ENCODE measurements at places on chromosomes 13 and 19.

- no peak for DNase-seq
These were observed 15.3 kb upstream of the RPS15 start for GRCh38 chr19:1422943-1423342.

- peak; percentile 56 for DNase-seq
These were observed 18.6 kb downstream of the DEDD2 start for GRCh38 chr19:42198676-42199439.

- DNase-seq: no peak
These were observed 198.0 kb downstream of the PCDH17 start for GRCh38 chr13:57829496-57829895.

- no peak for DNase-seq
These were observed 22.8 kb downstream of the HIF3A start for GRCh38 chr19:46319613-46320012.

GRCh38 chr19:46347985-46348384, 1.1 kb downstream of the PPP5C start:
- no peak for DNase-seq

DNA sequence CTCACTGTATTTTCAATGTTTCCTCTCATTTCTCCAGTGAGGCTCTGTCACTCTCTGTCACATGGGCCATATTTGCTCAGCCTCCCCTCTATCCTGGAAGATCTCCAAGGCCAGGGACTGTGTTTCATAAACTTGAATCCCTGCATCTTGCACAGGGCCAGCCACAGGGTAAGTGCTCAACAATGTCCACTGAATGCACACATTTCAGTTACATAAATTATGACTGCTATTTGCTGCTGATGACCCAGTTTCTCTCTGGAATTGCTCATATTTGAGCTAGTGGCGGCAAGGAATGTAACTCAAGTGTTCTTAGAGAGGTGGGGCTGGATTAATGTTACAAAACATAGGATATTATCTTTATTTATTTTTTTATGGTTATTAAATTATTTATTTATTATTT, 6.1 kb downstream of the CLC start:
- DNase-seq: no peak

DNA sequence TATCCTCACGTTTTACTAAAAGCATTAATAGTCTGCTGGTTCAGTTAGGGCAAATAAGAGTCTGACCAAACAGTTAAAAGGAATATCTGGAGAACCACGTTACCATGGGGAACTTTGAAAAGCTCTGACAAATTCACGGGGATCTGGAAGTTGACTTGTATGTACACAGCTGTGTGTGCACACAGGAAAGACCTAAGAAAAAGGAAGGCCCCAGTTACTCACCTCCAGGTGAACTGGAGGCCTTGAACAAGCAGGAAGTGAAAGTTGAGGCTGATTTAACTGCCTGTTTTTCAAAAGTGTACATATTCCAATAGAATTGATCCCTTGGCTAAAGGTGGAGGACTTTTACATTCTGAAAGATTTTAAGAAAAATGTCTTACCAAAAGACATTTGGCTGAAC, 1891.6 kb upstream of the PCDH20 start:
- peak; percentile 48 for DNase-seq

- no peak for DNase-seq
These were observed 5.3 kb upstream of the SUCLA2 start for GRCh38 chr13:48006396-48006795.

DNA sequence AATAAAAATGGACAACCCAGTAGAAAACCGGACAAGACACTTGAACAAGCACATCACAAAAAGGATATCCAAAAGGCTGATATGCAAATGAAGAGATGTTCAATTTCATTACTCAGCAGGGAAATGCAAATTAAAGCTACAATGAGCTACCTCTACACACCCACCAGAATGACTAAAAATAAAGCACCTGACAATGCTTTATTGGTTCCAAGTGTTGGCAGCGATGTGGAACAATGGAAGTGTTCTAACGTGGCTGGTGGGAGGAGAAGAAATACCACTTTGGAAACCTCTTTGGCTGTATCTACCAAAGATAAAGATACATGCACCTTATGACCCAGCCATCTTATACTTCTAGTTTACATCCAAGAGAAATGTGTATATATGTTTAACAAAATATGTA, 3.7 kb upstream of the ACP7 start:
- DNase-seq: no peak

DNA sequence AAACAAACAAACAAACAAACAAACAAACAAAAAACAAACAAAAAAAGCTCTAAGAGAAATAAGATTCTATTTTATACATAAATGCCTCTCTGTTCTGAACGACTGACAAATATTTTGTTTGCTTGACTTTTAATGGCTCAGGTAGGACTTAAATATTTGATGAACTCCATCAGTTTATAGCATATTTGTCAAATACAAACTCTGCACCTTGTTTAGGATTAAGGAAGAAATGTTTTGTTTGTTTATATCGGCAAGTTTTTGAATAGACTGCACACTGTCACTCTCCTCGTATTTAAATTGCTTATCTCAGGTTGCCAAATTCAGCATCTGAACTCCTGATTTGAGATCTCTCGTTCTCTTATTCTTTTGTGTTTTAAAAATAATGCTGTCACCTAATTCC, 1499.7 kb upstream of the SLC10A2 start:
- no peak for DNase-seq

DNA sequence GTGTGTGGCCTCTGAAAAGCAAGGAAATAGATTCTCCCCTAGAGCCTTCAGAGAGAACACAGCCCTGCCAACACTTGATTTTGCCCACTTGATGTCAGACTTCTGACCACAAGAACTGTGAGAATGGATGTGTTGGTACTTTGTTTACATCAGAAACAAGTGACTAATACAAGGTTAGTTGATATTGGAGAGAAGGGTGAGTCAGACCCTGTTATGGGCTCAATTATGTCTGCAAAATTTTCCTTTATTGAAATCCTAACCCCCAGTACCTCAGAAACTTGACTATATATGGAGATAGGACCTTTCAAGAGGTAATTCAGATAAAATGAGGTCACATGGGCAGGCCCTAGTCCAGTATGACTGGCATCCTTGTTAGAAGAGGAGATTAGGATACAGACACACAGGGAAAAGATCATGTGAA, 226.7 kb downstream of the RFC3 start:
- DNase-seq: no peak

- DNase-seq: peak; percentile 94
These were observed 211.8 kb downstream of the RBM26 start for GRCh38 chr13:79194272-79194671.

DNA sequence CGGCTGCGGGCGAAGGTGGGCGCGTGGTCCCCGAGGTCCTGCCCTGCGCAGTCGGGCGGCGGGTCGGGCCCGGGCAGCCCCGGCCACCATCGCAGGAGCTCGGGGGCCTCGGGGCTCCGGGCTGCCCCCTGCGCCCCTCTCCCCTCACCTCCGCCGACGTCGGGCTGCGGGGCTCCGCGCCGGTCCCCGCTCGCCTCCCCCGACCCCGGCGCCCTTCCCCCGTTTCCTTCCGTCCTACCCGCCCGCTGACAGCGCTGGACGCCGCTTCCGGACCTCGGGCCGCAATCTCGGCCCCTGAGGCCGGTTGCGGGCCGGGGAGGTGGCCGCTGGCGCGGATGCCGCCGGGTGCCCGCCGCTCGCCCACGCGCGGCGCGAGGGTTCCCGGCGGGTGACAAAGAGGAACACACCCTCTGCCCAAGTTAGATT, 720 bp downstream of the FARP1 start:
- no peak for DNase-seq

- DNase-seq: no peak
These were observed 6.0 kb downstream of the ZBTB7A start for GRCh38 chr19:4060621-4061177.

DNA sequence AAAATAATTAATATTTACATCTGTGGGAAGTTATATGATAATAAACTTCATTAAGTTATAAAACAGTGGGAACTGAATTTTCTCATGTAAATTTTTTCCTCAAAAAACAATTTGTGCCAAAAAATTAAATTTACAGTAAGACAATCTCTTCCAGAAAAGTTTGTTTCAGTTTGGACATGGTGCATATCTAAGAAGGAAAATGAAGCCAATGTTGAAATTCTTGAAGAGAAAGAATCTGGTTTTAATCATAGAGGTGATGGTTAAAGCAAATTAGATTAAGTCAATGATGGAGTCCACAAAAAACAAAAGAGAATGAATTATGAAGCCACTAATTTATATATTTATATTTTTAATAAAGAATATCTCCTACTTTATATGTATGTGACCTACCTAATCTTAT, 457.2 kb upstream of the SLITRK1 start:
- DNase-seq: no peak

DNA sequence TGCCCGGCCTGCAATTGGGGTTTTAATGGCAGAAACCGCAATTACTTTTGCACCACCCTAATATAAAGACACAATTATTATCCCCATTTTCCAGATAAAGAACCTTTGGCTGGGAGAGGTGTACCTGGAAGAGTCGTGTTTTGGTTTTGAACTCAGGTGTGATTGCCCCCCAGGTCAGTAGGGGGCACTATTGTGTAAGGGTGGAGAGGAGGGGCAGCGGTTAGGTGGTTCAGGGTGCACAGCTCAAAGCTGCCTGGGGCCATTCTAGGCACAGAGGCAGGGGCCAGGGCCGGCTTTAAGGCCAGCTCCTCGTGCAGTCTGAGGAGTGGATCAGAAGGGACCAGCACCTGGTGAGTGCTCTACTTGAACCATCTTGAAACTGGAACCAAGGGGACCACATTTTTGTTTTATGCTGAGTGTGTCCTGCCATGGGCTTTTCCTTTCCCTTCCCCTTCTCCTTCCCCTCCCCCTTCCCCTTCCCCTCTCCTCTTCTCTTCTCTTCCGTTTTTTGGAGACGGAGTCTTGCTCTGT, 5.8 kb upstream of the FCGRT start:
- DNase-seq: peak; percentile 87

DNA sequence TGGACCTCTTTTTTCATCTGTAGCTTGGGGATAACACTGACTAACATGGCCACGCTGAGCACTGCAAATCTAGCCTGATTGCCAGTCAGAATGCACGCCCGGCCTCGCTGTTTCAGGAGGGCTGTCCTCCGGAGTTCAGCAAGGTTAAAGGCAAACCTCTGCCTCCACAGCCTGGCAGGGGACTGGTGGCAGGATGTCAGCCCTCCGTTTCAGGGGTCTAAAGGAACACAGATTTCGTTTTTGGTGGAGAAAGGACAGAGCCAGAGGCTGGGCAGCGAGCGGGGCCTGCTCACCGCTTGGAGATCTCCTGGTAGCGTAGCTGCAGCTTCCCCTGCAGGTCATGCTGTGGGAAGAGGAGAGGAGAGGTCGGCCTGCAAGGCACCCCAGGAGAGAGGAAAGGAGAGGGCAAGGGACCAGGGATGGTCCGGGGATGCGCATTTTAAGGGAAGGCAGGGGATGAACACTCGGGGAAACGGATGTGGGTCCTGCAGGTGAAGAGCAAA, 560 bp downstream of the NDUFA7 start:
- DNase-seq: peak; percentile 41

GRCh38 chr19:53158119-53158656, 665 bp downstream of the ZNF347 start:
- DNase-seq: no peak

GRCh38 chr19:47740866-47741519, 4.4 kb upstream of the NOP53 start:
- no peak for DNase-seq

DNA sequence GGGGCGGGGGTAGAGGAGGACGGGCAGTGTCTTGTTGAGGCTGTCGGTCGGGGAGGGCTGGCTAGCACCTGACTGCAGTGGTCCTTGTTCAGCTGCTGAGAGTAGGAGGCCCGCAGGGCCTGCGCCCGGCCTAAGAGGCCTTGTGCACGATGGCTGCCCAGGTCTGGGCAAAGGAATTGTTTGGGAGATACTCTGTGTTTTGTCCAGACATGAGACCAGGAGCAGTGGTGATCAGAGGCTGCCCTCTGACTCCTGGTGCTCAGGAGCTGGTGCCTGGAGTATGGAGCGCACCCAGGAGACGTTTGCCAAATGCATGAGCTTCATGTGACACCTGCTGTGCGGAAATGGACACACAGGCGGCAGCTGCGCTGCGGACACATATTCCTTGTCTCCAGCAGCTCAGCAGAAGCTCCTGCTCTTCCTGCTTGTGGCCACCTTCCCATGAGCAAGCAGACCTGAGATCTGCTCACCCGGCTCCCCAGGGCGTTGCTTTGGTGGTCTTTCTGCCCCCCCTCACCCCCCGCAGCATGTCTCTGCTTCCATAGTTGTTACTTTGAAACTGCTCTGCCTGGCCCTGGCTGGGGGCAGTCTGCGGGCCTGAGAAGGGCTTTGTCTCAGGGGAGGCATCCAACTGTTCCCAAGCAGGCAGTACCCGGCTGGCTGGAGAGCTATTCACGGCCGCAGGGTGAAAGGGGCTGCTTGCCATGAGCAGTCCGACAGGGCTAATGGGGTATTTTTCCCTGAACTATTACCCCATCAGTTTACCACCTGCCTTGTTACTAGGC, 163.9 kb downstream of the TEX29 start:
- no peak for DNase-seq

GRCh38 chr13:20271441-20271840, 39.3 kb upstream of the GJB6 start:
- DNase-seq: no peak

- DNase-seq: no peak
These were observed 96.8 kb downstream of the ARHGEF7 start for GRCh38 chr13:111211789-111212516.

DNA sequence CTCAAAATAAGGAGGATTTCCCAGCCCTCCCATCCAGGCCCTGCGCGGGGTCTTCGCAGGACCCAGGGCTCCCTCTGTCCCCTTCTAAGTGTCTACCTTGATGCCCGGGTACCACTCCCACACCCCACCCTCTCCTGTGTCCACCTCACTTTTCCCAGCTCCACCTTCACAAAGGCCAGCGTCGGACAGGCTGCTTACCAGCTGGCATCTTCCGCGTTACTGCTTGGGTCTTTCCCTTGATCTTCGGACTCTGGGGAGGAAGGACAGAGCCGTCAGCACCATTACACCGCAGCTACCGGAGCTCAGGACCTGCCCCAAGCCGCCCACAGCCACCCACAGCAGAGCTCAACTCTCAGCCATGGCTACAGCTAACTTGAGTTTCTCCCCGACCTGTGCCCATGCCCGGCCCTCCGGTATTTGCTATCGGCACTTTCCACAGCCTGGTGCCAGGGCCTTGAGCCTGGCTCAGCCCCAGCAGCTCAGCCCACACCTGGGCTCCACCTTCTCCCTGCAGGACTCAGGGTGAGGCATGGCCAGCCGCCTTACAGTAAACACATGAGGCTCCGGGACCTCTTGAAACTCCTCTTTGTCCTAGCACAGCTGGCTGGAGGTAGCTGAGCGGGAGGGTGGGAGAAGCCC, 3.8 kb downstream of the C13orf46 start:
- no peak for DNase-seq

Data from NAMALWA (cell line).